ENCODE measurements at places on chromosomes 7 and 10.

- no peak for DNase-seq
Observed at GRCh38 chr10:4240608-4241197, 455.7 kb upstream of the KLF6 start.

DNA sequence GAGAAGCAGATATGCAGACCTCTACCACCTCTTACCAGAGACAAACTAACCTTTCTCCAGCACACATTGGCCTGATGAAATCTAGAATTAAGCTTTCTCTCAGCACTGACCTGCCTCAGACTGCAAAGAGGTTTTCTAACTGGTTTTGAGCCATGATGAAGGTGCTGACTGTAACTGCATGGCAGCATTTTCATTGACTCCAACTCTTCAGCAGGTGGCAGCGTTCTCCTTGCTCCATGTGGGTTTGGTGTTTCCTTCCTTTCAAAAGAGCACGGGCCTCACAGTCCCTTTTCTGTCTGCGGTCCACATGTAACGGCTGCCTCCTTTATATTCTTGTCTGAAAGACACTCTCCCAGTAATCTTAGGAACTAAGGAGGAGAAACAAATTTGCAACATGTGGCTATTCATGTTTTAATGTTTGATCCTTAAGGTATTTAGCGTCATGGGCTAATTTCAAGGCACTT is 12.6 kb downstream of the KLLN start:
- DNase-seq, result peak; percentile 82

GRCh38 chr7:45456747-45457524 is 117.2 kb upstream of the ADCY1 start:
- DNase-seq, result no peak

- DNase-seq, result no peak
Observed at GRCh38 chr10:123294109-123294508, 139.9 kb downstream of the BUB3 start.

DNA sequence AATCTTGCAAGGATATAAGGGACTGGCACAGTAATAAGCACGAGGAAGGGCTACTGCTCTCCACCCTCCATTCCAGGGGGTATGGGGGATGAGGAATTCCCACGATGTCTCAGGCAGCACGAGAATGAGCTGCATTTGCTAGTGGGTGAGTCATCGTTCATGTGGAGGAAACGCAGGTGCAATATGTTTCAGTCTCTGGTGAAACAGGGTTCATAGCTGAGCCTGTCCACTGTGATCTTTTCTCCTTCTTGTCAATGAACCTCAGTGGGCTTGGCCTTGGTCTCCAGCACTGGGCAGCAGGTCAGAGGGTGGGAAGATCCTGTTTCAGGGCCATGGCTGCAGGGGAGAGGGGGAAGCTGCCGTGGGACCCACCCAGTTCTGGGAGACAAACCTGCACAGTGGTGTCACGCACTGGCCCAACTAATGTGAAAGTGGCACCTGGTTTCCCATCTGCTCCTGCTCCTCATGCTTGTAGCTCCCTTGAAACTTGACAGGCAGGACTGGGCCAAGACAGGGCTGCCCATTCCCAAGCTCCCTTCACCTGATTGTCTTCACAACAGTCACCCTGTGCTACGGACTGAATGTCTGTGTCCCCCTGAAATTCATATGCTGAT is 181.9 kb downstream of the USP6NL start:
- no peak for DNase-seq

DNA sequence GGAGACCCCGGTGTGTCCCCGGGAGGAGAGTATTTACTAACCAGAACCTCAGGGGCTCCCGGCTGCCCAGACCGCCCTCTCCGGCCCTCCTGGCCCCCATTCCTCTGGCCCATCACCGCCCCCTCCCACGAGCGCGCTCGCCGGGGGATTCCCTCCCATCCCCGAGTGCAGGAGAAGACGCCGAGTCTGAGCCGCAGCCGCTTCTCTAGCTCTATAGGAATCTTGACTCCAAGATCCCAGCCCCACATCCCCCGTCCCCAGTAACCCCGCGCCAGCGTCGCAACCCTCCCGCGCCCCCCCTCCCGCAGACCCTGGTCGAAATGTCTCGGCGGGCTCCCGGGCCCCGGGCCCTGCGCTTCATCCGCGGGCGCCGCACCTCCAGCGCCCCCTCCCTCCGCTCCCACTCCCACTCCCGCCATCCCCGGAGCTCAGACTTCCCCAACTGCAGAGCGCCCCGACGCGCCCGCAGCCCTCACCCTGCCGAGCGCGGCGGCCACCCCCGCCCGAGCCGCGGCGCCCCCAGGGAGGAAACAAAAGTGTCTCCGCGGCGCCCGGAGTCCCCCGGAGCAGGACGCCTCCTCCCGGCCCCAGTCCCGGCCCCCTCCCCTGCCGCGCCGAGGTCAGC is 541 bp downstream of the ELMO1 start:
- DNase-seq, result no peak

DNA sequence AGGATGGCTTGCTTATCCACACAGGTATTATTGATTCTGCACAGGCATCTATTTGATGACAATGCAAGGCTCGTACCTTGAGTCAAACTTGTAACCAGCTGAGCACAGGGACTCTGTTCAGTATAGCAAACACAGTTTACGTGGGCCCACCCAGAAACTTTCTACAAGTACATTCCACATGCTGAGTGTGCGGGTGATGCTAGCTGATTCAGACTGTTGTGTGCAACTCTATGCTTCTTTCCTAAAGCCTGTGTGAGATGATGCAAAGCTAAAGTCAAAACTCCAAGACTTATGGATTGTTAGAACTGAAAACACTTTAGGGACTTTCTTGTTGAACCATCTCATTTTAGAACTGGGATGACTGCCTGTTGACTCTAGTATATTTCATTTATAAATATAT is 21.5 kb upstream of the CALD1 start:
- DNase-seq, result no peak
